T-helper 1 cell (primary cell): ENCODE measurements at places on chromosomes 7 and 10.

- no peak for DNase-seq
Observed at GRCh38 chr10:20890491-20891337, 6.4 kb downstream of the NEBL start.

- DNase-seq: no peak
Observed at GRCh38 chr7:33395340-33395739, 266.0 kb downstream of the BBS9 start.

DNA sequence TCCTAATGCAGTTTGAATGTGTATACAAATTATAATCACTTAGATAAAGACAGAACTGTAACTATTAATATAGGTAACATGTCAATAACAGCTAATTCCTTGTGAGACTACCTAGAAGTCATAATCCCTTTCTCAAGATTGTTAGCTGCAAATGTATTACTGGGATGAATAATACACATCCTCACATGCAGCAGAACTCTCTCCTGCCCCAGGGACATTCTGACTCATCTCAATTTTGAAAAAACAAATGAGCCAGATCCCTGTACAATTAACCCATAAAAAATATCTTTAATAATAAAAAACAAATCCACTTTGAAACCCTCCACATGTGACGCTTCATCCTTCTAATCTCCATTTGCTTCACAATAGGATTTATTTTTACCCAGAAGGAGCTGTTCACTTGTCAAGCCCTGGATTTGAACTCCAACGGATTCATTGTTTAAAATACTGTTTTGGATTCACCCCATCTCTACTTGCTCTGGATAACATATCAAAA is 428.4 kb upstream of the TEX47 start:
- DNase-seq: no peak

- DNase-seq: no peak
Observed at GRCh38 chr7:88772776-88773175, 13.3 kb downstream of the ZNF804B start.

DNA sequence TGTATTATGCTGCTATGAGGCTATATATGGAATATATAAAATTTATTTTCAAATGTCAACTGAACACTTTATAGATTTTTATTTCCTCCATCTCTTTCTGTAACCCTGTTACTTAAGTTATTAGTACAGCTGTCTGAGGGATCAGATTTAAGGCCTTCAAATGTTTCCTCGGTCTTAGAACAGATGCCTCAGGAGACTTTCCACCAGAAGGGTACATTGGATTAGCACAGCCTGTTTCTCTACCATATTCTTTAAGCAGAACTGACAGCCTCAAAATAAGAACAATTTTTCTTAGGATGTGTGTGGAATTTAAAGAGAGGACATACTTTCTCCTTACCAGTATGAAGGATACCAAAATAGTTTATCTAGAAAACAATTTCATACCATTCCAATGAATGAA is 53.0 kb upstream of the HGF start:
- no peak for DNase-seq

DNA sequence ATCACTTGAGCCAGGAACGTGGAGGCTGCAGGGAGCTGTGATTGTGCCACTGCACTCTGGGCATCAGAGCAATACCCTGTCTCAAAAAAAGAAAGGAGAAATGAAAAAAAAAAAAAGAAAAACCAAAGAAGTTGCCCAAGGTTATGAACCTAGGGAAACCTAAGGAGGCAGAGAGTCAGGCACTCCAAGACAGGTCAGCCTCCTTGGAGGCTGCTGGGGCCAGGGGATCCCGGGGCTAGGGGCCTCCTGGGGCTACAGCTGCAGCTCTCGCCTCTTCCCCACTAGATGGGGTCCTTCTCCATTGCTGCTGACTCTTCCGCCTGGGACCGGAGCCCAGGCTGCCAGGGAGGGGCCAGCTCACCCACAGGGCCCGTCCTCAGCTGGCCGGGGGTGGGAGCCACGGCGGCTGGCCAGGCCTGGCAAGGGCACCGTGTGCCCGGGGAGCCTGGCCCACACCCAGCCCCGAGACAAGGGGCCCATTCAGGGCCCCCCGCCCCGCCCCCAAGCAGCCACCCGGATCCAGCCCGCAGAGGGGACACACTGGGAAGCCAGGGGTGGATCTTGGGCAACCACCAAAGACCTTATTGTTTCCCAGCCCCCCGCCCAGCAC is 1.7 kb upstream of the SPACDR start:
- no peak for DNase-seq

GRCh38 chr10:70603449-70603801 is 884 bp upstream of the PRF1 start:
- no peak for DNase-seq
